ENCODE measurements at places on chromosomes 4 and X.

DNA sequence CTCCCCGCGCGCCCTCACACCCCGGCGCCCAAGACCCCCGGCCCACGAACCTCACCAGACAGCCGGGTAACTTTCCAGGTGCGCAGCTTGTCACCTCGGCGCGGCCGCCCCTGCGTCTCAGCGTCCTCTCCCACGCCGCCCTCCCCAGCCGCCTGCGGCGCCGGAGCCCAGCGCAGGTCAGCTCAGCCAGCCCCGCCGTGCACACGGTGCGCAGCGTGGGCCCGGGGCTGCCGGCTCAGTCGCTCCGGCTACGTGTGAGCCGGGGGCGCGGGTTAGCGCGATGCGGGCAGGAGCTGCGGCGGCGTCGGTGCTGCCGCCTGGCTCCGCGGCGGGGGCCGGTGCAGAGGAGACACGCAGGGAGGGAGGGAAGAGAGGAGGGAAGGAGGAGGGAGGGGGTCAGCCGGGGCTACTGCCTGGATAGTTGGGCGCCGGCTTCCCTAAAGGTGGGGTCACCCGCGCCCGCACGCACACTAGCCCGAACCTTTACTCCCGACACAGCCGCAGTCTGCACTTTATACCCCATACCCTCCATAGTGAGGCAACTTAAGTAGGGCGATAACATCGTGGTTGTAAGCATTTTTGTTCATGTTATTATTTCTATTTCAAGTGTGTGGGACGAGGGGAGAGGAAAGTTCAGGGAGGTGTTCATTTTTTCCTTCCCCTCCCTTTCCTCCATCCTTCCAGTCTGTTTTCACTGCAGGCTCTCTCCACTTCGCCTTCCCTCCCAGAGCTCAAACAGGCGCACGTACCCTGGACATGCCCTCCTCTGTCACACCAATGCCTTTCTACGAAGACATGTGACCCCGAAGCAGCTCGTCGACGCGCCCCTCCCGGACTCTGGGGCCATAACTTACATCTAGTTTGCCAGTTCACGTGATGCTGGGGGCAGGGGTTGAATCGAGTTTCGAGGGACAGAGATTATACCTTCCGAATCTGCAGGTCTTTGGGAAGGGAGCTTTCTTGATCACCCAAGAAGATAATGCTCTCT is at the start of gene PRKG2:
Gene PRKG2, minus strand, starts transcription at position 342 of the 988 bp plus-strand sequence. CDS start 10,175 bp downstream, outside the sequence.
- peak; percentile 25 for DNase-seq

DNA sequence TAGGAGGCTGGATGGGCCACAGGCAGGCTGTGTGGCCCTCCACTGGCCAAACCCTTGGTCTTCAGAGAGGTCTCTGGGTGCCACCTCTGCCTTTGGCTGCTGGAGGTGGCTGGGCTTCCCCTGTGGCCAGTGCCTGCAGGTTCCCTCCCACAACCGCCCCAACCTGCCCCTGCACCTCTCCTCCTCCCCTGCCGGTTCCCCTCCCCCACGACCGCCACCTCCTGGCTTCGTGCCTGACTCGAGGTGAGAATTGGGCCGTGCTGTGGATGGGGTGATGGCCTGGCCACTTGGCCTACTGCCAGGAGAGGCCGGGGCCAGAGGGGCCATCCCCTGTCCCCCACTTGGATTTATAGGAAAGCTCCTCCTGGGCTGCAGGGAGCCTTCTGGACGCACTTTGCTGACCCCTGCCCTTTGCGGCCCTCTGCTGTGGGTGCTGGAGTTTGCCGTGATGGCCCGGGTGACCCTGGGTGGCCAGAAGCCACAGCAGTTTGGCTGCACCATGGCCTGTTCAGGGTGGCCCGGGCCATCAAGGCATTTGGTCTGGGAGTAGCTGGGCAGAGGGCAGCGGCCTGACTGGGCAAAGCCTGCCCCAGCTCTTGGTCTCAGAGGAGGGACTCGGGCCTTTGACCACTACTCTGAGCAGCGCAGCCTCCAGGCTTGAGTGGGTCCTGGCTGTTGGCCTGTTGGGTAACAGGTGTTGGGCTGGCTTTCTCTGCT is 3.8 kb downstream of the NAT8L start:
- no peak for DNase-seq

DNA sequence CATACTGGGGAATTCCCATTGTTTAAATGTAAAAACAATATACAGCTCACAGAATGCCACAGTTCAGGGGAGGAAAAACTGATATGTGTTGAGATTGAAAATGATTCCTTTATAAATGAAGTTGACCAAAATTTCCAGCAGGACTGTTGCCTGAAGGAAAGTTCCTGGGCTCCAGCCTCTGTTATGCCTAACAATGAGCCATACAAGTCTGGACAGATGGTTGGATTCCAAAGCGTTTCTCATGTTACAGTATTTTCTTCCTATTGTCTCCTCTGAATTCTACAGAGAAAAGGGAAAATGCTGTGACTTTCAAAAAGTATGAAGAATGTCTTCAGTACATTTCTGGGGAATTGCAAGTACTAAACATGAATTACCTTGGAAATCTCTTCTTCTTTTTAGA is 73.3 kb downstream of the ALPK1 start:
- DNase-seq, result no peak

DNA sequence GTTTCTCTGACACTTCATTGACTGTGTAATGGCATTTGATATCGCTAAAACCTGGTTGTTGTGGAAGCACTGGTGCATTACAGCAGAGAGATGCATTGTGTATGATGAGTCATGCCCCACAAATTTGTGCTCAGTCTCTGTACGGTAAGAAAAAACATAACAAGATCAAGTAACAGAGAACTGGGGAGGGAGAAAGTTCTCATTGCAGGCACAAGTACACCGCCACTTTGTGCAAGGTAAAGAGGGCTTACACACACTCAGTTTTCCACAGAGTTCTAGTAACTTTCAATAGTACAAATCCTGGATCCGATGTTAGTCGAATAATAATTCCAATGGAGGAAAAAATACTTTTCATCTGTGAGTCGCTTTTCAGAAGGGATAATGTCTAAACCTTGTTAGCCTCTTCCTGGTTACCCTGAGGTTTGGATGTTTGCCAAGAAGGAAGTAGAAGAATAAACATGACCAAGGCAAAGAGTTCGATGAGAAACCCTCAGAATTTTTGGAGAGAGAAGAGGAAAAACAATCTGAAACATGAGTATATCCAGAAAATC is 512.5 kb upstream of the SLIT2 start:
- DNase-seq, result peak; percentile 78

GRCh38 chr4:7323872-7324650 is 110.7 kb downstream of the PSAPL1 start:
- DNase-seq, result no peak

- no peak for DNase-seq
These were observed 464.6 kb downstream of the PCDH18 start for GRCh38 chr4:137067735-137068134.

GRCh38 chr4:127783026-127783769 is 1.1 kb downstream of the HSPA4L start:
- peak; percentile 49 for DNase-seq

- no peak for DNase-seq
These were observed 67.7 kb downstream of the DCLK2 start for GRCh38 chr4:150145946-150146340.

DNA sequence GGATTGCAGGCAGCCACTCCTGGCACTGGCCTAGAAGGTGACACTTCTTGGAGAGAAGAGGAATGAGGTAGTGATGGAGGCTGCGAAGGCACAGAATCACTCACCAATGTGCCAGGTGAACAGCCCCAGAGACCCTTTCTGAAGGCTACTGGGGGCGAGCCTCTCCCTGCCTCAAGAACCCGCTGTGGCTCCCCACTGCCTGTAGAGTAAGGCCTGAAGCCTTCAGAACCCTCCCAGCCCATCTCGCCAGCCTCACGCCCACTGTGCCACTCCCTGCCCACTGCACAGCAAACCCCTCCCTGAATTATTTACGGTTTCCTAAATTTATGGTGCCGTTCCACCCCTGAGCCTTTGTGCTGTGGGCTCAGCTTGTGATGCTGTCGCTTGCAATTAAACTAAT is 24.2 kb upstream of the SORCS2 start:
- no peak for DNase-seq

DNA sequence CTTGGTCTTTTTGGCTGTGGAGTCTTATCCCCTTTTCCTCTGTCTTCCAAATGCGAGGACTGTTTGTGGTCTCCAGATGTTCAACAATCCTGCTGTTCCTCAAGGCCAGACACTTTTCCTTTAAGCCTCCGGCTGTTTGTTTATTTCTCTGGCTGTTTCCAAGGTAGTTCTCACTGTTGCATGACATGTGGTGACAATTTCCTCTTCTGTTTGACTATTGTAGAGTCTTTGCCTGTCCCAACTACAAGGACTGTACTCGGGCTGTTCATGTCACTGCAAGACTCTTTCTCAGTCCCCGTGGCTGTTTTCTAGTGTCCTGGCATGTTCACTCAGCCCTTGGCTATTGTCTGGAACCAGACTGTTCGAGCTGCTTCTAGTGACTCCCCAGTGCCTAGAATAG is 50.6 kb downstream of the ZNF157 start:
- DNase-seq, result no peak

- DNase-seq, result no peak
These were observed 194.2 kb downstream of the RAPGEF2 start for GRCh38 chr4:159297091-159297490.

DNA sequence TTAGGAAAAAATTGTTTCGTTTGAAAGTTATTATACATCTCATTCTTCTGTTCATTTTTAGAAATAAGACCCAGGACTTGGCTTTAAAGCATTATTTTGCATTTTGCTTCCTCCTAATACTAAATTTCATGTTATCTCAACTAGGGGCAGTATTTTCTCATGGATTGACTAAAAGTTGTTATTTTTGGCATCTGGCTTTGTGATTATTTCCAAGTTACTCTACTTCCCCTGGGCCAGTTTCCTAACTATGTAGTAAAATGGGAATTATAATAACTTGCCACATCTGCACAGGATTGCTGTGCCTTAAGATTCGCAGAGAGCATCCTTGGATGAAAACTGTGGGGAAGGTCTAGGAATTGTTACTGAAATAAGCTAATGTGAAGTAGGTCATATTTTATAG is 3.0 kb downstream of the RBPJ start:
- DNase-seq, result peak; percentile 48

DNA sequence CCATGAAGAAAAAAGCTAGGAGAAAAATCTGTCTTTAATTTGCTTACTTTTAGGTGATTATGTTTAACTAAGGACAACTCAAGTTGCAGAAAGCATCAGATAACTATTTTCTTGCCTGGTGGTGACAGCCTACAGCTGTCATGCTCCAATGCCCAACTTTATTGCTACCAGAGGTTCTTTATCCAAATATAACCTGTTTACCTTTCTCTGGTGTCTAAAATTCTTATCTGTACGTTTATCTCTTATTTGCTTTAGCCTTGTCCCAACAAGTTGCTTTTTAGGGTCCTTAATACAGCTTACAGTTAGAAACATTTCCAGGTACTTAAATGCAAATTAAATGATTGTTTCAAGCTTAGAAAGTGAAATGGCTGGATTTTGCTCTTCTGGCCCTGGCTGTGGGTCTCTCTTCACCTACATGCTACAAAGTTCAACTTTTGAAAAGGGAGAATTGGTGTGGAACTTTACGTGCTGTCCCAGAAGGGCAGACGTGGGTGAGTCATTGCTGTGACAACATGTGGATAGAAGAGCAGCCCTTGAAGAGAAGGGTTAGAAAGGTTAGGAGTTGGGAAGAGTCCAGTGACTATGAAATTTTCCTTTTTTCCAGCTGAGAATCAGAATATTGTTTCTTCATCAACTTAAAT is 60.7 kb downstream of the HPGD start:
- no peak for DNase-seq

DNA sequence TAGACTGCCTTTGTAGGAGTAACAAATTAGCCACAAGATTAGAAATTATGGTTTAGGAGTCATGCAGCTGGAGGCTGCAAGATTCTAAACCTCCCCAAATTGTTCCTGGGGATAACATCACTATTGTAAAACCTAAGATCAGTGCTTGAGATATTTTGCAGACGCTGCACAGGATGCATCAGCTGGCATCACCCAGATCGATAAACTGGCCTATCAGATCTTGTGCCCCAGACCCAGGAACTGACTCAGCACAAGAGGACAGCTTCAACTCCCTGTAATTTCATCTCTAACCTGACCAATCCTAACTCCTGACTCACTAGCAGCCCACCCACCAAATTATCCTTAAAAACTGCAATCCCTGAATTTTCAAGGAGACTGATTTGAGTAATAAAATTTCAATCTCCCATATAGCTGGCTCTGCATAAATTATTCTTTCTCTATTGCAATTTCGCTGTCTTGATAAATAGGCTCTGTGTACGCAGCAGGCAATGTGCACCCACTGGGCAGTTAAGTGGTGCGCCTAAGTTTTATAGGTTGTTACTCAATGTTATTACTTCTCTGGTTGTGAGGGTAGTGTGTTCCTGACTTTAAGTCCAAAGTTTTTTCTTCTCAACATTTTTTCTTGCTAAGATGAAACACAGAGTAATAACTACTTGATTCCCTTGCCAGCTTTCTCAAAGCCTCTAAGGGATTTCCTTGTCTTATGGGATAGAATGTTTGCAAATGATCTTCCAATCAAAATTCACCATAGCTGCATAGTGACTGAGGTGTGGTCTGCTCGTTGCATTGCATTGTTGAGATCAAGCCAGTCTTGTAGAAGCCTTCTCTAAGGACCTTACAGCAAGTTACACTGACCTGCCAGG is 312.3 kb upstream of the DKK2 start:
- DNase-seq, result no peak

DNA sequence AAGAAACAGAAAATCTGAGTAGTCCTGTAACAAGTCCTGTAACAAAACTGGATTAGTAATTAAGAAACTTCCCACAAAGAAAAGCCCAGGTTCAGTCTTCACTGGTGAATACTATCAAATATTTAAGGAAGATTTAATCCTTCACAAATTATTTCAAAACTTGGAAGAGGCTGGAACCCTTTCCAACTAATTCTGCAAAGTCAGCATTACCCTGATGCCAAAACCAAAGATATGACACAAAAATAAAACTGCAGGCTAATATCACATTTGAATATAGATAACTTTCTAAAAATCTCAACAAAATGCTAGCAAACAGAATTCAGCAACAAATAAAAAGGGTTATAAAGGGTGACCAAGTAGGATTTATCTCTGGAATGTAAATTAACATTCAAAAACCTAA is 80.5 kb downstream of the AR start:
- DNase-seq, result no peak

- DNase-seq, result no peak
These were observed 130.3 kb downstream of the SCFD2 start for GRCh38 chr4:53235547-53235946.

GRCh38 chrX:38426785-38427184 is 74.4 kb downstream of the OTC start:
- no peak for DNase-seq

DNA sequence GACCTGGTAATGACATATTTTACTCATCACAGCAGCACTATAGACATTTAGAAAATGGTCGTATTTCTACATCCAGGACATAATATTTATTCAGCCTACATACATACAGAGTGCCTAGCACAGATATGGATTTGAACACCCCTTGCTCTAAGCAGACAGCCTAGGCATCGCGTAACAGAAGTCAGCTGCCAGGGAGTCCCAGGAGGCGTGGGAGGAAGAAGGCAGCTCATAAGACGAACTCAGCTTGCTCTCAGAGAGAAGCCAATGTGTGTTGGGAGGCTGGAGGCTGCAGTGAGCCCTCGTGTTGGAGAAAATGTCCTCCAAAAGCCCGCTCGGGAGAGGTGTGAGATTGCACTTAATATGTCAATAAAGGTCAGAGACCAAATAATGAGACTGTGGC is 131.6 kb downstream of the BCOR start:
- DNase-seq, result no peak

Measured in AG10803 (cell line).